Tibial artery (tissue), 4 donors: ENCODE measurements at places on chromosomes 2 and 18.

GRCh38 chr2:215422676-215423075, 13.2 kb downstream of the FN1 start:
- DNase-seq = no peak

GRCh38 chr2:8433390-8433789, 248.5 kb upstream of the ID2 start:
- DNase-seq = no peak

- no peak for DNase-seq
Observed at GRCh38 chr18:70314151-70314782, 25.4 kb downstream of the SOCS6 start.

- no peak for DNase-seq
Observed at GRCh38 chr2:86631846-86632485, 8.3 kb upstream of the RNF103 start.

GRCh38 chr2:190451561-190452176, 43.5 kb downstream of the MFSD6 start:
- DNase-seq = no peak

- no peak for DNase-seq
Observed at GRCh38 chr18:73879766-73880165, 267.9 kb downstream of the FBXO15 start.

DNA sequence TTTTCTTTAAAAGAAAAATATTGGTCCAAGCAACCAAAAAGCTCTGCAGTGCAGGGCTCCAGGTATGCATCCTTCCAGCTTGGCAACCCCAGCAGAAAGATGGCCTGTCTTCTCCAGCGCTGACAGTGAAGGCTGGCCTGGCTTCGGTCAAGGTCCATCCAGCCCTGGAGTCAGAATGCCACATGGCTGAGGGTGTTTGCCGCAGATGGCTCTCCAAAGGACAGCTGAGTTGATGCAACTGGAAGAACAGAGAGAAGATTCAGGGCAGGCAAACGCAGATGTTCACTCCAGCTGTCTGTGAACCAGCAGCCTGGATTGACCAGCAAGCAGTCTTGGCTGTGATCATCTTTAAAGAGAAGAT, 51.4 kb downstream of the MARCO start:
- no peak for DNase-seq
